ENCODE measurements at places on chromosomes 2 and 18. TPM values are rescaled to one million over a fixed set of nuclear protein-coding genes. Genes with fewer than 3 reads are reported as not detected.

The GPR39 gene
- total RNA-seq = 9.8 TPM

The COL6A3 gene
- total RNA-seq = 0.10 TPM

The KCNG2 gene
- total RNA-seq = not detected

The NLRC4 gene
- not detected for total RNA-seq

The SNTG2 gene
- total RNA-seq = not detected

The PRSS56 gene
- total RNA-seq = not detected

The CFAP65 gene
- total RNA-seq = 0.14 TPM

The RNF125 gene
- 0.28 TPM for total RNA-seq

The MBD2 gene
- total RNA-seq = 66.6 TPM

Data from A549 treated with CpdA at 1 μM for 4 hours (cell line).